ENCODE measurements at places on chromosomes 6 and 20.

DNA sequence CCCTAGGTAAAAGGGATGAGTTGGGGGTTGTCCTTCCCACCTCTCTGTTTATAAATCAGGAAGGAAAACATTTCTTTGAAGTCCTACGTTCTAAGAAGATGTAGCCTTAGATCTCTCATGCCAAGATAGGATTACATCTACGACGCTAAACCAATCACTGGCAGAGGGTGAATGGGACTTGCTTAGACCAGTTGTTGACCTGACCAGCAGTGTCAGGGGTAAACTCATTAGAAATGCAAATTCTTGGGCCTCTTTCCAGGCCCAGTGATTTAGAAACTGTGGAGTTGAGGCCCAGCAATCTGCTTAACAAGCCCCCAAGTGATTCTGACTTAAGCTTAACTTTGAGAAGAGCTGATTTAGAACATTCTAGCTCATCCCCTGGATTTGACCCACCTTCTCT lies 147.1 kb upstream of the THEMIS start:
- DNase-seq: no peak

- DNase-seq: no peak
Observed at GRCh38 chr6:44020148-44020547, 107.1 kb downstream of the MRPL14 start.

- no peak for DNase-seq
Observed at GRCh38 chr6:1608222-1609040, 1.3 kb upstream of the FOXC1 start.

DNA sequence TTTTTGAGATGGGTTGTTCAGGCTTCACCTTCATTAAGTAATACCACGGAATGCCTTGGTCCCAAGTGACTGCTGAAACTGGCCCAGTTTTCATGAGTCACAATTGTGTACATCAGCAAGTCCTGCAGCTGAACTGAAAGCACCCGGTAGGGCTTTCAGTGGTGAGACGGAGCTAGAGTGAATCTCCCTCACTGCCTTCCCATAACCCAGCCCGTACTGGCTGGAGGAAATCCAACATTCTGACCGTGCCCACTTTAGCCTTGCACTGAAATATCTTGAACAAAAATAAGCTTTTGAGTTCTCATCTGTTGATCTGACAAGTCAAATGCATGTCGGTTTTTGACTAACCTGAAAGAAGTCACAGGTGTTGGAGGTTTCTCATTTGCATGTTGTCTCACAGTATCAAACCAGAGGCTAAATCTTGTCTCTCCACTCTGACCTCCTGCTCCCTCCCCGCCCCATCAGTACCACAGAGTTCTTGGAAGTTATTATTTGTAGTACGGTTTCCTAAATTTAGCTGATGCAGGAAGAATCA lies 35.9 kb downstream of the DUSP22 start:
- no peak for DNase-seq

DNA sequence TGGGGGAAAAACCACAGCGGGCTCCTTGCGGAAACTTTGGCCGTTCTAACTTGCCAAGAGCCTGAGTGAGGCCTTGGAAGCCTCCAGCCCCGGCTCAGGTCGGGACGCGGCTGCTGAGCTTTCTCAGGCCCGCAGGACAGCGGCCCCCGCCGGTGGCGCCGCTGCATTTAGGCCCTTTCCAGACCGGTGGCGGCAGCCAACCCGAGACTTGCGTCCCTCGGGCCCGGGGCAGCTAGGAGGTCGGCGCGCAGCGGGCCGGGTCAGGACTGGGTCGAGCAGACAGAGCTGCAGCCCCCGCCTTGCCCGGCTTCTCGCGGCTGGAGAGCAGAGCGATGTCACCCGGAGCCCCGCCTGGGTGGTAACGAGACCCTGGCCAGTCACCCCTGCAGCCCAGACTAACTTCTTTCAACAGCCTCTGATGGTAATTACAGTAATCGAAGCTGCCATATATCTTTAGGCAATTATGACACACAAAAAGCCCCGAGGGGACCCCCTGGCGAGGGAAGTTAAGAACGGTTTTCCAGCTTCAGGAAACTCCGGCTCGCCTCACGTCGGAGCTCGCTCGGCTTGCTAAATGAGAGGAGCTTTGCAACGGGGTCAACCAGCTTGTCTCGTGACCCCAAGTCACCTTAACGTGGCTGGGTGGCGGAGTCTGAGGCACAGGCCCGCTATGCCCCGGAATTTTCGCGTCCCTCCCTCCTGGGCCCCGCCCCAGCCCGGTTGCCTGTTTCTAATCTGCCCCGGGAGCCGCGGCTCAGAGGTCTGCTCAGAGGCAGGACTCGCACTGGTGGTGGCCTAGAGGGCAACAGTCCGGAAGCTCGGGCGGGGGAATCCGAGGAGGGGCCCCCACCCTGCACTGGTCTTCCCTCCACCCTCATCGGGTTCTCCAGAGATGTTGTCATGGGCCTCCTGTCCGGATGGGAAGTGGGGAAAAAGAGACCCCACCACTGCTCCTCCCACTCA lies 3.0 kb downstream of the NR2E1 start:
- DNase-seq: no peak

- no peak for DNase-seq
Observed at GRCh38 chr20:35662551-35662950, 2.1 kb downstream of the CPNE1 start.

- DNase-seq: no peak
Observed at GRCh38 chr20:37845241-37845681, 57.7 kb upstream of the VSTM2L start.

- no peak for DNase-seq
Observed at GRCh38 chr20:44390280-44390679, 34.8 kb downstream of the HNF4A start.

DNA sequence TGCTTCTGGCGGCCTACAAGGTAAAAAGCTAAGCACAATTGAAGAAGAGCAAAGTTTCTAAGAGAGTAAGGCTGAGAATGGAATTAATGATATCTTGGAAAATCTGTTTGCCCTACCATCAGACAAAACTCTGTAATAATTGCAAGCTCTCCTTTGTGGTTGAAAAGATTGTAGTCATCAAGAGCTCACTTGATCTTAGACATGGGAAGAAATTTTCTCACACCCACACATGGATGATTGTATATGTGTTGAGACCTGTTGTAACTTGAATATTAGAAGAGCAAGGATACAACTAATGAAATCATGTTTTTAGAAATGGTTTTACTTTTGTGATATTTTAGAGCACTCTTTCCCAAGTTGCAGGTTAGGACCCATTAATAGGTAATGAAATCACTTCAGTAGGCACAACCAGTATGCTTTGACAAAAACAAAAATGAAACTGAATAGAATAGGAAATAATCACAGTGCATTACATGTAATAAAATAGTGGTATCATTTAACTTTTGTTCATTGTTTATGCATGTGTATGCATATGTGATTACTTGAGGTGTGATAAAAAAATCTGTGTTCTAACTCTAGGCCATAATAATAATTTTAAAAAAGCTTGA lies 14.0 kb downstream of the DCBLD1 start:
- no peak for DNase-seq

- DNase-seq: no peak
Observed at GRCh38 chr6:161254464-161255253, 19.2 kb downstream of the AGPAT4 start.

GRCh38 chr6:54718541-54719023 lies 128.0 kb upstream of the FAM83B start:
- no peak for DNase-seq

- DNase-seq: peak; percentile 57
Observed at GRCh38 chr20:58048096-58048702, 180.3 kb downstream of the ANKRD60 start.

DNA sequence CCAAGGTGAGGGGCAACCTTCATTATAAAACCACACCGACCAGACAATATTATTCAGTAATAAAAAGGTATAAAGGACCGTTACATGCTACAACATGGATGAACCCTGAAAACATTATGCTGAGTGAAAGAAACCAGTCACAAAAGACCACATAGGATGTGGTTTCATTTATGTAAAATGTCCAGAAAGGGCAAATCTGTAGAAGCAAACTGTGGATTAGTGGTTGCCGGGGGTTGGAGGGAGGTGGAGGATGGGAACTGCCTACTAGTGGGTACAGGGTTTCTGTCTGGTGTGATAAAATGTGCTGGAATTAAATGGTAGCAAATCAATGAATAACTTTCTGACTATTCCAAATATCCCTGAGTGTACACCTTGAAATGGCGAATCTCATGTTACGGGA lies 10.2 kb upstream of the PRND start:
- DNase-seq: no peak

- DNase-seq: no peak
Observed at GRCh38 chr20:62354811-62355341, 12.2 kb downstream of the LAMA5 start.

DNA sequence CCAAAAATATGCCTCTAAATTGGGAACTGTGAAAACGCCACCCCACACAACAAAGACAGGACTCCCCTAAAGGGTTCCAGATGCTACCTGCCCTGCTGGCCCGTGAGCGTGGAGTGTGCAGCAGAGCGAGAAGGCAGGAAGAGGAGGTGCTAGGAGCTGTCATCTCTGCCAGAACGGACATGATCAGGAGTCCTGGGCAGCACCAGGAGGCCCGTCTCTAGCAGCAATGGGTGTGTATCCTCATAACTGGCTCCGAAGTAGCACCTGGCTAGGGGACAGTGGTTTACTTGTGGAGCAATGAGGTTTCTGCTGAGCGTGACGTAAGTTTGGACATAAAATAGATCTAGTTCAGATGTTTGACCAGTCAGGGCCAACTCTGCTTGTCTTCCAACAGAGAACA lies 226.0 kb downstream of the CDH4 start:
- no peak for DNase-seq

DNA sequence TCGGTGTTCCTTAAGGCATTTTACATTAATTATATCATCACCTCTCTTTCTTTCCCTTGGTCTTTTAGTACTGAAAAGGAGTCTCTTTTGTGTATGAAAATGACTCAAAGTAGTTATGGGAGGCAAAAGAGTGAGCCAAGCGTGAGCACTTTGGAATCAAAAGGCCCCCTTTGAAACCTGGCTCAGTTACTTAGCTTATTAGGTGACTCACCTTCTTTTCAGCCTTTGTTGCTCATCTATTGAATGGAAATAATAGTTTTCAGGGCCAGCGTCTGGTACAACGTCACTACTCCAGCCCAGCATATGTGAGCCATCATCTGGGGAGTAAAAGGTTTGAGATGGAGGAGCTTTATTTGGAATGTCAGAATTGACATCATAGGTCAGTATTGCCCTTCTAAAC lies 147.4 kb upstream of the SCGN start:
- DNase-seq: no peak

- no peak for DNase-seq
Observed at GRCh38 chr6:68771426-68771825, 136.3 kb downstream of the ADGRB3 start.

DNA sequence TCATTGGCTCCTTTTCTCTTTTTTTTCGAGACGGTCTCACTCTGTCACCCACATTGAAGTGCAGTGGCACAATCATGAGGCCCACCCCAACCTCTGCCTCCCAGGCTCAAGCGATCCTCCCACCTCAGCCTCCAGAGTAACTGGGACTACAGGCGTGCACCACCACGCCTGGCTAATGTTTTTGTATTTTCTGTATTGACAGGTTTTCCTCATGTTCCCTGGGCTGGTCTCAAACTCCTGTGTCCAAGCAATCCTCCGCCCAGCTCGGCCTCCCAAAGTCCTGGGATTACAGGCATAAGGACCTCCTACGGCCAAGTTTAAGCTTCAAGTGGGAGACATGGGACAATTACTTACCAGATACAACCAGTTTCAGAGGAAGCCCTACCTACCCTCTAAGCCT lies 9.4 kb upstream of the POU5F1 start:
- DNase-seq: no peak

- no peak for DNase-seq
Observed at GRCh38 chr6:130781557-130781956, 45.6 kb upstream of the SMLR1 start.

GRCh38 chr6:137799950-137800568 lies 67.0 kb upstream of the TNFAIP3 start:
- peak; percentile 13 for DNase-seq

DNA sequence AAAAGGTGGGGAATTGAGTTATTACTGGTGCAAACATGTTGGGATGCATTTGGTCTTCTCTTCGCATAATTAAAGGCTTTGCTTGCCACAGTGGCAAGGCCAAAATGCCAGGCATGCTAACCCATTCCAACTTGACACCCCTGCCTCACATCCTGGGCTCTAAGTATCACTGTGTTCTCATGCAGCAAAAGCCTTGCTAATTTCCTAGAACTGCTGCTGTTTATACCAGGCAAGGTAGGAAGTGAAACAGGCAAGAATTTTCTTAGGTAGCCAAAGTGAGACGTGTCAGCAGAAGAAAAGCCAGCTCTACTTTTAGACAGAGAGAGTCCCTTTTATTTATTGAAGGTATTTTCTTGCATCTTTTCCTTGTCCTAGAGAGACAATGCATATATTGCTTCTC lies 41.2 kb downstream of the LYRM2 start:
- DNase-seq: no peak

GRCh38 chr6:85163156-85164080 lies 286.5 kb upstream of the NT5E start:
- no peak for DNase-seq

- no peak for DNase-seq
Observed at GRCh38 chr20:49749625-49750024, 35.9 kb upstream of the B4GALT5 start.

DNA sequence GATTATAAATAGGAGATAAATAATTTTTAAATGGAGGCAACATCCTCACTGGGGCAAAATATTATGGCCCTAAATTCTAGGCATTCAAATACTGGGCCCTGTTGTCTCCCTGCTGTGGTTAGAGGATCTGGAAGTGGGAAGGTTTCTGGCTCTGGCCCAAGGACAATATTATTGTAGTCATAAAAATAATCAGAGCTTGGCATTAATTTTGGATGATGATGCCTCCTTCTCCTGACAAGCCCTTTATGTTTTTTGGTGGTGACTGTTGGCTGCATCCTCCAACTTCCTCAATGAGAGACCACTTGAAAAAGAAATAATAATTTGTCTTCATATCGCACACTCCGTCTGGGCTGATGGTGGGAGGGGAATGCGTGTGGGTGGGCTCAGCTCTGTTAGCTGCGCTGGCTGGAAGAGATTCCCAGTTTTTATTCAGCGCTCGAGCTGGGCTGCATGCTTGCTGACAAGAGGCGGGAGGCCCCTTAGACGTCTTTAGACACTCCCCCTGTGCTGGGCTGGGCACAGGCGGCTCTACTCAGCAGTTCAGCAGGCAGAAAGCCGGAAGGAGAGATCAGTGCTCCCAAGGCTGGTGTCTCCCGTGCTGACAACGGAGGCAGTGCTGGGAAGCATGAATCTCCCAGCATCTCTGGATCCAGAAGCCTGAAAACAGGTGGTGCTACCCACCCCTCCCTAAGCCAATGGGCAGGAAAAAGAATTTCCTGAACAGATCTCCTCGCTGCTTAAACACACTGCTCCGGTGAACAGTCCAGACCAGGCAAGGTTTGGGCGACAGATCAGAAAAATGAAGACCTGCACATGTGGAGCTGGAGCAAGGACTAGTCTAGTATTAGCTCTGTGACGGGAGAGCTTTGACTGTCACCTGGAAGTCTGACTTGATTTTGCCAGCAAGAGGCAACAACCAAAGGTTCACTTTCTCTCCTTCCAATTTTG lies 97.7 kb downstream of the SYCP2 start:
- DNase-seq: peak; percentile 15

- DNase-seq: no peak
Observed at GRCh38 chr20:48319943-48320584, 507.7 kb downstream of the PREX1 start.

- no peak for DNase-seq
Observed at GRCh38 chr20:18133962-18134361, 3.7 kb upstream of the KAT14 start.

All from NT2/D1 (cell line).